ENCODE measurements at places on chromosomes 13 and 19.

GRCh38 chr13:66933994-66934393, 296.1 kb downstream of the PCDH9 start:
- DNase-seq = peak; percentile 22

DNA sequence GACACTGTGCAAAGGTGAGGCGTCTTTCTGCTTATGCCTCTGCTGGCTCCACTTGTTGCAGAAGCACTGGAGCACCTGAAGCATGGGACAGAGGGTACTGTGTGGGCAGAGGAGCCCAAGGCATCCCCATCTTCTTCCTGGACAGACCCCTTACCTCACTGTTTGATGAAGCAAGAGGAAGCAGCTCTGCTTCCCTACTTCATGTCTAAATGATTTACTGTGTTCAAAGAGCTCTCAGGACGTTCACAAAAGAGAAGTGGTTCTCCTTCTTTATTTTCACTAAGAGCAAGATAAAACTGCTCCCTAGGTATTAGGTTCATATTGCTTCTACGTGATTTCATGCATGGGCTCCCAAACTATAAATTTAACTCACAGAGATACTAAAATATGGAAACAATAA, 1635.4 kb upstream of the SLC10A2 start:
- DNase-seq = no peak

GRCh38 chr13:109251956-109252355, 534.4 kb downstream of the IRS2 start:
- DNase-seq = no peak

DNA sequence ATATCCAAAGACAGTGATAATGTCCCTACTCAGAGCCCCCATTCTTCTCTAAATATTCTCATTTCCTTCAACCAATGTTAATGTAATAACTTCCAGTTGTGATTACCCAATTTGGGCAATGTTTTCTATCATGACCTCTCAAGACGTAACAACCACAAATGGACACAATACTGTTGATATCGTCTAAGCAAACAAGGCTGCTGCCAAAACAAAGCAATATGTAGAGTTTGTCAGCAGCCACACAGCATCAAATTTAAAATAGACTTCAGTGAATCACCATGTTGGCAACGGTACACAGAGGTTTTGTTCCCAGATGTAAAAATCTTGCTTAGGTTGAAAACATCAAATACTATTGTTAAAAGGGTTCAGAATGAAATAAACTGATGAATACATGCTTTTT, 205.1 kb downstream of the DACH1 start:
- DNase-seq = no peak

- DNase-seq = no peak
Measured at GRCh38 chr19:47464675-47465419, 6.8 kb downstream of the SLC8A2 start.

DNA sequence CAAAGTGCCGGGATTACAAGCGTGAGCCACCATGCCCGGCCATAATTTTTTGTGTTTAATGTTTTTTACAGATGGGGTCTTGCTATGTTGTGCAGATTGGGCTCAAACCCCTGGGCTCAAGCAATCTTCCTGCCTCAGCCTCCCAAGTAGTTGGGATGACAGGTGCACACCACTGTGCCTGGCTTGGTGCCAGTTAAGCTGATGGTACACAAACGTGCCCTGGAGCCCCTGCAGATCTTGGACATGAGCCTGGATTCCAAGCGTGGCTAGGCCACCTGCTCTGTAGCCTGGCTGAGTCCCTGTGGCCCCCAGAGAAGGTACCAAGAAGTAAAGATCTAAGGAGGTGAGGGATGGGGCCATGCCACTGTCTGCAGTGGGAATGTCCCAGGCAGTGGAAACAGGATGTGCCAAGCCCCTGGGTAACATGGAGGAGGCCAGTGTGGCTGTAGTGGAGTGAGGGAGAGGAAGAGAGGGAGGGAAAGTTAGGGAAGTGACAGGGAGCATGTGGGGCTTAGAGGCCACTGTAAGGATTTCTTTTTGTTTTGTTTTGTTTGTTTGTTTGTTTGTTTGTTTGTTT, 7.0 kb downstream of the PRODH2 start:
- no peak for DNase-seq

DNA sequence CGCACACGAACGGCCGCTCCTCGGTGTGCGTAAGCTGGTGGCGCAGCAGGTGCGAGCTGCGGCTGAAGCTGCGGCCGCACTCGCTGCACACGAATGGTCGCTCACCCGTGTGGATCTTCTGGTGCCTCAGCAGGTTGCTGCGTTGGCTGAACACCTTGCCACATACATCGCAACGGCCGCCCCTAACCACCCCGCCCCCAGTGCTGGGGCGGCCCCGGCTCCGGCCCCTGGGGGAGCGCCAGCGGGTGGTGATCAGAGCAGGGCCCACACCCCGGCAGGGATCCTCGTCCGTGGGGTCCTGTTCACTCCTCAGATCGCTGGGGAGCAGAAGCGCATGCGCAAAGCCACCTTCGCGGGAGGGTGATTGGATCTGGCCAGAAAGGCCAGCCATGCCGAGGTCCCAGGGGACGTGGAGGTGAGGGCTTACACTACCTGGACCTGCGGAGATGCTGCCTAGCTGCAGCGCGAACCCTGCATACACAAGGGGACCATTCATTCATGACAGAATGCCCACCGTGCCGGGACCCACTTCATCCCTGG, 4.7 kb upstream of the UBE2M start:
- no peak for DNase-seq

GRCh38 chr13:112072534-112073244, 5.7 kb downstream of the SOX1 start:
- DNase-seq = no peak

- DNase-seq = no peak
Measured at GRCh38 chr19:29532956-29533355, 7.2 kb downstream of the VSTM2B start.

GRCh38 chr19:14142262-14143190, 6.1 kb upstream of the ASF1B start:
- DNase-seq = no peak

- DNase-seq = no peak
Measured at GRCh38 chr13:44302233-44302632, 71.4 kb upstream of the SERP2 start.
